Inflammatory macrophage (primary cell): ENCODE measurements at places on chromosomes 5 and 9.

- DNase-seq, result peak; percentile 1
Observed at GRCh38 chr5:14659821-14660607, 4.5 kb upstream of the OTULIN start.

DNA sequence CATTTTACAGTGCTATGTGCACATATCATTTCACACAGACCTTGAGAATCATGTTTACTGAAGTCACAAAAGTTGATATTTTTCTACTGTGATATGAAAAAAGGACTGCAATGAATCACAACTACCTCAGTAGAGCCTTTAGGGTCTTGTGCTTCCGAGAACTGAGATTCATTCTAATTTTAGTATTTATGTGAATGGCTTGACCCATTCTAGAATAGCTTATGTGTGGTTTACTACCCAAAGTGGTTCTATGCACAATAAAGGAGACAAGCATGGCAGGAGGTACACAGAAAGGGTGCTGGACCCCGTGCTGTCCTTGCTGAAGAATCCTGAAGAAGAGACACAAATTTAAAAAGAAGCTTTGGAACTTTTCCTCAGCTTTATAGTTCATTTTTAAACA lies 28.2 kb downstream of the MEF2C start:
- DNase-seq, result no peak

GRCh38 chr5:22053195-22053594 lies 799.9 kb downstream of the CDH12 start:
- no peak for DNase-seq

GRCh38 chr5:158955636-158956035 lies 144.1 kb downstream of the EBF1 start:
- no peak for DNase-seq

GRCh38 chr5:154784856-154785255 lies 29.7 kb downstream of the LARP1 start:
- no peak for DNase-seq
